ENCODE measurements at places on chromosomes 5 and 9.

DNA sequence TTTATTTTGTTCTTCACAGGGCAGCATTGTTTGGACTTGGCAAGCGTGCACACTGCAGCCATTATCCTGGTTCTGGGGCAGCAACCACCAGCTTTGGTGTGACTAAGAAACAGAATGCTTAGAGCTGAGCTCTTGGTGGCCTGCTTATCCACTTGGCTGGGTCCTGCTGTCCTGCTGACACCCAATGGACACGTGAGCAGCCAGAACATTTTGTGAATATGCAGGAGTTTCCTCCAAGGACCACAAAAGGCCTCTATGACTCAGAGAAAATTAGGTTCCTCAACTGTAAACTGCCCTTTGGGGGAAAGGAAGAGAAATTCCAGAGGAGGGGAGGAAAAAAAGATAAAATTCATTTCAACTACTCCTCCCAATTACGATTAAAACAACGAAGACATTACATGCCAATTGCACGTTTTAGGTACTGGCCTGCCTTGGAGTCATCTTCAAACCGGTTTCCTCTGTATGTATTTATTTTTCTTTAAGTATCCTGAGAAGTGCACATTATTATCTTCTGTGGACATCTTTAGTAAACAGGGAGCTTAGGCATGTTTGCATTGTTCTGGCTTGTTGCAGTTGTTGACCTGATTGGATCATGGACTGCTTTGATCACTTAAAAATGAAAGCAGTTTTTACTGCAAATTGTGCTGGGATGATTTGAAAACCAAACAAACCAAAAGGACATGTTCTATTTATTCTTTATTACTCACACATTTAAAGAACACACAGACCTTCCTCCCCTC, 82.3 kb upstream of the TLE4 start:
- no peak for DNase-seq

- no peak for DNase-seq
Observed at GRCh38 chr9:75064307-75065025, 23.5 kb downstream of the NMRK1 start.

DNA sequence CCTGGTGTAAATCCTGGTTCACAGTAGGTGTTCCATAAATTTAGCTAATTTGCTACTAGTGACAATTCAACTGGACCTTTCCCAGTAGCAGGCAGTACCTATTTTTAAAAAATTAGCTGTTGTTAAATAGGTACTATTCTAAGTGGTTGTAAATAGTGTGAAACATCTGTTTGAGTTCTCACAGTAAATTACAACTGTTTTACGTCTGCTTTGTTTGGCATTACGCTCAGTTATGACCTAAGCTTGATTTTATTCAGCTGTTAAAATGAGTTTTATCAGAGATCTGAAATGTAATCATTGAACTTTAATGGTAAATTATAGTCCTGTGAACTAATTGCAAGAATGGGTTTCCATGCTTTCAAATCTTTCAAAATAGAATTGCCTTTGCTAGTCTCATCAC, 93.9 kb downstream of the GPBP1 start:
- DNase-seq, result no peak

GRCh38 chr5:138192826-138193225, 13.9 kb downstream of the KIF20A start:
- DNase-seq, result no peak

- DNase-seq, result no peak
Observed at GRCh38 chr9:104915753-104916152, 12.2 kb downstream of the ABCA1 start.

GRCh38 chr5:178141550-178141949, 10.7 kb downstream of the RMND5B start:
- DNase-seq, result no peak

GRCh38 chr9:91405343-91406077, 18.1 kb downstream of the NFIL3 start:
- DNase-seq, result no peak

DNA sequence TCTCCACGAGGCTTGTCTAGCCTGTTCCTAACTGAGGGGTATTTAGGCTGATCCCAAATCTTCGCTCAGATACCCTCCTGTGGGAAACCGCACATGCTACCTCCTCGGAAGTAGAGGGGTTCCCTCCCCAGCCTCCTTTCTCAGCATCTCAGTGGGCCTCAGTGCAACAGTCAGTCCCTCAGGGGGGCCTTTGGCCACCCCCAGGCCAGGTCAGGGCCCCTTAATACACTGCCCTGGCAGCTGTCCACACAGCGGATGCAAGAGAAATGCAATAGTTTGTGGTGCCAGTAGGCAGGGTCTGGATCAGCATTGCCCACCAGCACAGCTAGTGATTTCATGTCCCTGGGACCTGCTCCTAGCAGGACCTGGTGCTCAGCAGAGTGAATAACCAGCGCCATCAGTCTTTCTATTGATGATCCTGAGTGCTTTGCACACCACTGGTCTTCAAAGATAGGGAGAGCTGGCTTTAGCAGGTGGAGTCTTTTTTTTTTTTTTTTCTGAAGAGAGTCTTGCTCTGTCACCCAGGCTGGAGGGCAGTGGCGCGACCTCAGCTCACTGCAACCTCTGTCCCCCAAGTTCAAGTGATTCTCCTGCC, 7.5 kb downstream of the PLPP7 start:
- DNase-seq, result no peak

- DNase-seq, result peak; percentile 18
Observed at GRCh38 chr9:34928921-34929320, 29.2 kb upstream of the PHF24 start.

GRCh38 chr5:157182143-157182757, 1.6 kb downstream of the ITK start:
- DNase-seq, result no peak

GRCh38 chr9:112831281-112831851, 59.3 kb downstream of the SLC46A2 start:
- no peak for DNase-seq

- no peak for DNase-seq
Observed at GRCh38 chr5:81542242-81542641, 148.3 kb upstream of the ACOT12 start.

DNA sequence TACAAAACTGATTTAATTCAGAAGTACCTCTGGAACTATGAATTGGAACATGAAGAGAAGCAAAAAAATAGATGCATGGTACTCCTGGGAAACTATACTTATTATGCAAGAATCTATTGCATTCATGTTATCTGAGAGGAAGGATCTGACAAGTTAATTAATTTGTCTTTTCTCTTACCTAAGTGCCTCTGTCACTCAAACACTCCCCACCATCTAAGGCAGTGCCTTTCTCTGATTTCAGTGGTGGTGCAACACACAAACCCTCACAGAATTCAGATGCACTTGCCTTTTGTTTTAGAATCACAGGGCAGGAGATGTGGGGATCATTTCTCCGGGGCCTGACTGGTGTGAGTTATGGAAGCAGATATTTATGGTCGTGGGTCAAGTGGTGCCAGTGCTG, 52.5 kb upstream of the C9orf72 start:
- DNase-seq, result no peak

DNA sequence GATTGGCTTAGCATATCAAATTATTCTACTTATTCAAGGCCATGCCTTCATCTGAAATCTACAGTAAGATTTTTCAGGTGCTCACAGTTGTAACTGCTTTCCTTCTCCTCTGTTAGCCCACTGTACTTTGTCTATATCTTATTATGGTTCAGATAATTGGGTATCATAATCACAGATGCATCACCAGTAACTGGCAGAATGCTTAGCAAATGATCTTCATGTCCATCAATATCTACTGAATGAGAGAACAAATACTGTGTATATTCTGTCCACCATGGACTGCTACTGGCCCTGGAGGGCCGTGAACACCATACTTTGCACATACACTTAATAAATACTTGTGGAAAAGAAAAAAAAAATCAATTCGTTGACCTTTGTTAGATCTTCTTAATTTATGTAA, 96.2 kb downstream of the MEF2C start:
- DNase-seq, result no peak

GRCh38 chr9:6218099-6218502, 2.5 kb downstream of the IL33 start:
- no peak for DNase-seq

DNA sequence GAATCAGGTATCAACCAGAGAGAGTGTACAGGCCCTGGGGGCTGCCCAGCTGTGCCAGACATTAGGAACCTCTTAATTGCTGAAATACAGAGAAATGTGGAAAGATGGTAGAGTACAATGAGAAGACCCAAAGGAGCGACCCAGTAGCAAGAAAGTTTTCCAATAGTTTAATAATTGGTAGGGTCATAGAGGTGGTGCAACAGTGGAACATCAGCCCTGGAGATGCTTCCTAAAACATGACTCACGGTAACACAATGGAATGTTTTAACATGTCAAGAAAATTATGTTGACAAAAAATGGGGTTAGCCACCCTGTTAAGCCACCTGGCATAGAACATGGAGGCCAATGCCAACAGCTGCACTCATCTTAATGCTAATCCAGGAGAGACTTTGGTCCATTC, 284.1 kb downstream of the ELAVL2 start:
- peak; percentile 86 for DNase-seq

GRCh38 chr5:56286015-56286884, 53.1 kb upstream of the ANKRD55 start:
- DNase-seq, result no peak

- no peak for DNase-seq
Observed at GRCh38 chr9:137348769-137349470, 46.8 kb upstream of the NRARP start.

GRCh38 chr5:671459-672328, 21.5 kb downstream of the TPPP start:
- DNase-seq, result peak; percentile 74

- DNase-seq, result no peak
Observed at GRCh38 chr5:172534229-172535107, 80.1 kb upstream of the SH3PXD2B start.

GRCh38 chr9:112546149-112547012, 59.8 kb downstream of the KIAA1958 start:
- DNase-seq, result no peak

DNA sequence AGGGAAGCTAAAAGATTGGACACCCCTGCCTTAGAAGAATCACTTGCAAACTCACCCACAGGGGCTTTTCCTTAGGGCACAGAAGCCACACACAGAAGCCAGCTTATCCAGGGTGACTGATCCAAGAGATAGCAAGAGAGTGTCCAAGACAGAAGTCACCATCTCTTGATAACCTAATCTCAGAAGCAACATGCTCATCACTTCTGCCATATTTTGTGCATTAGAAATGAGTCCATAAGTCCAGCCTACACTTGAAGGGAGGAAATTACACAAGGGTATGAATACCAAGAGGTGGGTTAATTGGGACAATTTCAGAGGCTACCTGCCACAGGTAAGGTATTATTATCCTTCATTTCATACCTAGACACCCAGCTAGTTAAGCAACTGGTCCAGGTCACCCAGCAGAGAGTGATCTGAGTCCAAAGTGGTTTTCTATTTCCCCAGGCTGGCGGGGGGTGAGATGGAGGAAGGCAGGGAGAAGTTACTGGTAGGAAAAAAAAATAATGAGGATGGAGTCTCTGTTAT, 3.7 kb upstream of the ERGIC1 start:
- no peak for DNase-seq

GRCh38 chr9:72477930-72478518, 43.4 kb upstream of the TMC1 start:
- peak; percentile 25 for DNase-seq

DNA sequence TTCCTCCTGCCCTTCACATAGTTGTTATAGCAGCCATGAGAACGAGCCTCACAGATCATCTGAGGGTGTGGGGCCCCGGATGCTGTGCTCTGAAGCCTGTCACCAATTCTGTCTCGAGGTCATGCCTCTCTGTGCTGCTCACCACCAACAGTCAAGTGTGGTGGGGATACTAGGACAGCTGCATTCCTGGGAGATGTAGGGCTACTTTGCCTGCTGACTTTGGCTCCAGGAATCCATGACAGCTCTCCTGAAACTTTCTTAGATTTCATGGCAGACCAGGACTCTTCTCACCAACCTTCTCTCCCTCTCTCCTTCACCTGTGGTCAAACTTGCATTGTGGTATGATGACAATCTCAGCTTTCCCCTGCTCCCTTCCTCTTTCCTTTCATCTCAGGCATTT, 395.9 kb downstream of the PSAT1 start:
- no peak for DNase-seq

DNA sequence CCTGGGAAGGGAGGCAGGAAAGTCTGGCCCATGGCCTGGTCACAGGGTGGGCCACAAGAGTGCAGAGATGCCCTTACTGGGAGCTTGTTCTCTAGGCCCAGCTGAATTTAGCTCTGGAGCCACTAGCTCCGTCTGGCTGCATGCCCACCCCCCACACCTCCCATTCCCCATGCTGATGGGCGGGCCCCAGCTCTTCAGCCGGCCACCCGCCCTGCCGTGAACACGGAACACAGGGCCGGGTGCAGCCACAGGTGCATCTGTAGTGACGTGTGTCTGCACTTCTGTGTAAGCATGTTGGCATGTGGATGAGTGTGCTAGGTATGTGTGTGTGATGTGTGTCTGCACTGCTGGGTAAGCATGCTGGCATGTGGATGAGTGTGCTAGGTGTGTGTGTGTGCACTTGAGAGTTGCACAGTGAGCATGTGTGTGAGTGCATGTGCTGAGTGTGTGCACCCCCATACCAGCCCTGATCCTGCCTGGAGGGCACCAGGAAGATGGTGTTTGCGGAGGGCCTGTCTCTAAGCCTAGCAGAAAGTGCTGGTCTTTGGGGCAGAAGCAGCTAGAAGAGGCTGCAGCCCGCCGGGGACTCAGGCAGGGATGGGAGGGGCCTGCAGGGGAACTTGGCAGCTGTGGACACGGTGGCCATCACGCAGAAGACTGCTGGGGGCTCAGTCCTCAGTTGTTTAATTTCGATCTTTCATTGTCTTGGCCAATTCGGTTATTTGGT, 136.4 kb downstream of the CACNA1B start:
- DNase-seq, result no peak

DNA sequence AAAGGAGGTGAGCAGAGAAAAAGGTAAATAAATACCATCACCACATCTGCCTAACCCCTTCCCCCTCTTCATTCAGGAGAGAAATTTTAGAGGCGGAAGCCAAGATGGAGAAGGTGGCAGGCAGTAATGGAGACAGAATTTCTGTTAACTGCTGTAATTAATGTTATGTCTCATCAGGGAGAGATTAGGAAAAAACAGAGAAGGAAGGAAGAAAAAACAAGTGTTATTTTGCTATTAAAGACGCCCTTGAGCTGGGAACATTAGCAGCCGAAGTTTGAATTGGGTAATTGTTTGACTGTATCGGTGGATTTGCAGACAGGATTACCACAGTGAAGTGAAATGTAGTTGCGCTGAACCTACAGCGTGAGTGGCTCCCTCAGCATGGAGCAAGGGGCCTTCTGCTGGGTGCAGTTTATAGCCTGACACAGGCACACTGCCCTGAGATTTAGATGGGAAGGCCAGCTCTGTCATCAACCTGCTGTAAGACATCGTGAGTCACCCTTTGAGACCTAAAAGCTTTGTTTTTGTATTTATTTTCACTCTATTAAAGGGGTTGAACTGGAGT, 136.3 kb downstream of the ASTN2 start:
- peak; percentile 74 for DNase-seq

DNA sequence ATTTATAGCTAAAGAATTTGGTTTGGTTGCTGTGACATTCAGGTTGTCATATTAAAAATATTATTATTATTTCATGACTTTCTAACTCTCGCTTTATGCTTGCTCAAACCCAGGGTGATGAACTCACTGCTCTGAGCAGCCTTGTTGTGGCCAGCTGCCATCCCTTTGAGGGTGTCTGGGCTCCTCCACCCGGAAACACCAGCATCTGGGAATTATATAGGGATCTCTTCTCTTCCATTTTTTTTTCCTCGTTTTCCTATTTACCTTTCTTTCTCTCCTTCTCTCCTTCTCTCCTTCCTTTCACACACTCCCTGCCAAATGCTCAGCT, 355.8 kb upstream of the SMARCA2 start:
- DNase-seq, result no peak

GRCh38 chr5:123748239-123748638, 236.3 kb downstream of the CSNK1G3 start:
- no peak for DNase-seq

- no peak for DNase-seq
Observed at GRCh38 chr5:6907320-6907918, 194.2 kb downstream of the TENT4A start.

Measured in NCI-H82 (cell line).